ENCODE measurements at places on chromosomes 13 and 19.

GRCh38 chr13:33150662-33151061, 134.4 kb downstream of the KL start:
- DNase-seq = no peak

- DNase-seq = no peak
Observed at GRCh38 chr19:17328517-17329365, 5.9 kb downstream of the ANO8 start.

- no peak for DNase-seq
Observed at GRCh38 chr13:20585371-20585770, 18.4 kb downstream of the IFT88 start.

DNA sequence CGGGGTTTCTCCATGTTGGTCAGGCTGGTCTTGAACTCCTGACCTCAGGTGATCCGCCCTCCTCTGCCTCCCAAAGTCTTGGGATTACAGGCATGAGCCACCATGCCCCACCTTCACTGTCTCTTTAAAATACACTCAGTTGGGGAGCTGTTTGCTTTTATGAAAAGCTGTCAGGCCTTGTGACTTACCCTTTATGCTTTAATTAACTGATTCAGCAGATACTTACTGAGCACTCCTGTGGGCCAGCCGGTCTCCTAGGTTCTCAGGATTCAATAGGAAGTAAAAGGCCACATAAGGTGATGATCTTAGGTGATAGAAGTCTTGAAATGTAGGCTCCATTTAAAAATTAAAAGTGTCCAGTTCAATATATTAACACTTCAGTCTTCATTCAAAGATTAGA, 7.5 kb downstream of the UBAC2 start:
- no peak for DNase-seq

DNA sequence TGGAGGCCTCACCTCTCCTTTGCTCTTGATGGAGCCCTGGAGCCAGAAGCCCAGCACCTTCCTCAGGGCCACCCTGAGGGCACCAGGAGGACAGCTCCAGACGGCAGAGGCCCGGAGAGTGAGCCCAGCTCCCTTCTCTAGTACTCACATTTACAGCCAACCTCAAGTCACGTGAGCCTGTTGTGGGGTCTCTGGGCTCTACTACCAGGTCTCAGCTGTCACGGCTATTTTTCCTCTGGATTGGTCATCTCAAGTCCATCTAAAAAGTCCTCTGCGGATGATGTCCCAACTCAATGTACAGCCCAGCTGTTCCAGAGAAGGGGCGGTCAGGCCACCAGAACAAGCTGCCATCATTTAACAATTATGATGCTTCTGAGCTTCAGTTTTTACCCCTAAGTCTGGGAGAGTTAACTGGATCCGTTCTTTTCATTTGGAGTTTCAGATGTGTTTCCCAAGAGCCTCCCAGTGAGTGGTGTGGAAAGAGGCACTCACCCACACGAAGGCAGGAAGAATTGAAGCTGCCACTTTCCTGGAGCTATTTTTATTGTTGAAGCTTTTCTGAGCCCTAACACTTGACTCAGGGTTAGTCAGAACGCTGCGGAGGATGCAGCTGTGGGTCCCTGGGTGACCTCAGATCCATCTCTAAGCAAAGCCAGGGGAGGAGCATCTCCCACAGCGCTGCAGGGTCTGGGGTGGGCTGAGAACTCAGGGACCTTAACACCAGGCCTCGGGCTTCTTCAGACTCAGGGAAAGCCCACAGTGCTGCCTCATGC, 143.5 kb upstream of the UBL3 start:
- no peak for DNase-seq

- DNase-seq = no peak
Observed at GRCh38 chr13:95779522-95779921, 102.6 kb downstream of the DNAJC3 start.

DNA sequence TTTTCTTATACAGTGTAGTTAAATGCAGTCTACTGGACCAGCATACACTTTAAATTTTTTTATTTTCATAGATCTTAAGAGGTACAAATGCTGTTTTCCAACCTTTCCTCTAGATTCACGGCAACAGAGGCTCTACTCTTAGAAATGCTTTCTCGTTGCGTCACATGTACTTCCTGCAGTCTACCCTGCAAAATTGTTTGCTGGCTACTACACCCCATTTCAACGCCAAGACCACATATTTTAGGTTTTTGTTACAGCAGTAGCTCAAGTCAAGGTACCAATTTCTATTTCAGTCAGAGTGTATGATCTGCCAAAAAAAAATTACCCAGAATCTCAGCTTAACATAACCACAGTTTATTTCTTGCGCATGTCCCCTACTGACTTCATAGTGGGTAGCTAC, 94.1 kb downstream of the TNFSF13B start:
- no peak for DNase-seq

DNA sequence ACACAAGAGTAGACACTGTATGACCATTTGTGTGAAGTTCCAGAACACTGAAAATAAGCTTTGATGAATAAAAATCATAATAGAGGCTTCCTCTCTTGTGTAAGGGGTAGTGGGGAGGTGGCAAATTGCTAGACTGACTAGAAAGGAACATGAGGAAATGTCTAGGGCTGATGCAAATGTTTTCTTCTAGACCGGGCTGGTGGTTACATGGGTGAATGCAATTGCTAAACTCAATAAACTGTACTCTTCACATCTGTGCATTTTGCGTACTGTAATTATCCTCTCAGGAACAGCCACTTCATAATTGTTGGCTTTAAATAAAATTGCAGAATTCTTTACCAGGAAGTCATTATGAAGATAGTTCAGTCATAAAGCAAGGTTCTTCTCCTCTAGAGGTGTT, 5.2 kb upstream of the KBTBD7 start:
- DNase-seq = no peak

DNA sequence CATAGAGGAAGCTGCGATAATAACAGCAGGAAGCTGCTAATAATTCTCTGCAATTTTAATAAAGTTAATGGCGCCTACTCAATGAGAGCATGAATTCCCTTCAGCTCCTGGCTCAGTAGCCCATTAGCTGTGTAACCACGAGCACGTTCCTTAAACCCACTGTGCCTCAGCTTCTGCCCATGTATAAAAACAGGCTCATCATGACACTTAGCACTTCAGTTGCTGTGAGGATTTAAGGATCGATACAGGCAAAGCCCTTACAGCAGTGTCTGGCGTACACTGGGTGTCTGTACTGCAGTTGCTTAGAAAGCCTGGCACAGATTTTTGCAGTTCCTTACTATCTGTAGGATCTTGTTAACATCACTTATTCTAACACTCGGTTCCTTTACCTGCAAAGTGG, 673.4 kb upstream of the ARGLU1 start:
- no peak for DNase-seq

GRCh38 chr19:8302357-8302691, 5.8 kb downstream of the CD320 start:
- DNase-seq = no peak

GRCh38 chr13:110393761-110394160, 86.7 kb downstream of the COL4A2 start:
- no peak for DNase-seq

DNA sequence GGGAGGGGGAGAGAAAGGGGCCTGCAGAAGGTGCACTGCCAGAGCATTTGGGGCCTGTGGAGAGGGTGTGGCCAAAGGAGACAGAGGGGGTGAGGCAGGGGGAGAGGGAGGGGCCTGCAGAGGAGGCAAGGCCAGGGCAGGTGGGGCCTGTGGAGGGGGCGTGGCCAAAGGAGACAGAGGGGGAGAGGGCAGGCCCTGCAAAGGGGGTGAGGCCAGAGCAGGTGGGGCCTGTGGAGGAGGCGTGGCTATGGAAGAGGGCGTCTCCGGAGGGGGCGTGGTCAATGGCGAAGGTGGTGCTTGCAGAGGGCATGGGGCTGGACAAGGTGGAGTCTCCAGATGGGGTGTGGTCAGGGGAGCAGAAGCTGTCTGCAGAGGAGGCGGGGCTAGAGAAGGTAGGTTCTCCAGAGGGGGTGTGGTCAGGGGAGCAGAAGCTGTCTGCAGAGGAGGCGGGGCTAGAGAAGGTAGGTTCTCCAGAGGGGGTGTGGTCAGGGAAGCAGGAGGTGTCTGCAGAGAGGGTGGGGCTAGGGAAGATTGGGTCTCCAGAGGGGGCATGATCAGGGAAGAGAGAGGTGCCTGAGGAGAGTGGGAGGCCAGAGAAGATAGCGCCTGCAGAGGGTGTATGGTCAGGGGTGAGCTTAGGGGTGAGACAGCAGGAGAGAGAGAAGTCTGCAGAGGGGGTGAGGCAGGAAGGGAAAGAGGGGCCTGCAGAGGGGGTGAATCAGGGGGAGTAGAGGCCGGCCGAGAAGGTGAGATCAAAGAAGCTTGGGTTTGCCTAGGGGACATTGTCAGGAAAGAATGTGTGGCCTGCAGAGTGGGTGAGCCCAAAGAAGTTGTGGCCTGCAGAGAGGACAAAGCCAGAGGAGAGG, 3.4 kb downstream of the PRR36 start:
- DNase-seq = peak; percentile 53

- DNase-seq = peak; percentile 86
Observed at GRCh38 chr19:48835734-48836088, 580 bp downstream of the HSD17B14 start.

- no peak for DNase-seq
Observed at GRCh38 chr13:112204346-112205327, 137.7 kb downstream of the SOX1 start.

DNA sequence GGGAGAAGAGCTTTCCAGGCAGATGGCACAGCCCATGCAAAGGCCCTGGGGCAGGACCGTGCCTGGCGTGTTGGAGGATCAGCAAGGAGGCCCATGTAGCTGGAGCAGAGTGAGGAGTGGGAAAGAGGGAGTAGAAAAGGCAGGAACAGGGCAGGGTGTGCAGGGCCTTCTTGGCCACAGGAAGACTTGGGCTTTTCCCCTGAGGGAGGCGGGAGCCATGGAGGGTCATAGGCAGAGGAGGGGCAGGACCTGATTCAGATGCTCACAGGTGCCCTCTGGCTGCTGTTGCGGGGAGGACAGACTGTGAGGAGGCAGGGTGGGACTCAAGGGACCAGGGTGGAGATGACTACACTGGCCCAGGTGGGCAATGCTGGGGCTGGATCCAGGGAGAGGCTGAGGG, 13.8 kb upstream of the PTPRS start:
- no peak for DNase-seq

DNA sequence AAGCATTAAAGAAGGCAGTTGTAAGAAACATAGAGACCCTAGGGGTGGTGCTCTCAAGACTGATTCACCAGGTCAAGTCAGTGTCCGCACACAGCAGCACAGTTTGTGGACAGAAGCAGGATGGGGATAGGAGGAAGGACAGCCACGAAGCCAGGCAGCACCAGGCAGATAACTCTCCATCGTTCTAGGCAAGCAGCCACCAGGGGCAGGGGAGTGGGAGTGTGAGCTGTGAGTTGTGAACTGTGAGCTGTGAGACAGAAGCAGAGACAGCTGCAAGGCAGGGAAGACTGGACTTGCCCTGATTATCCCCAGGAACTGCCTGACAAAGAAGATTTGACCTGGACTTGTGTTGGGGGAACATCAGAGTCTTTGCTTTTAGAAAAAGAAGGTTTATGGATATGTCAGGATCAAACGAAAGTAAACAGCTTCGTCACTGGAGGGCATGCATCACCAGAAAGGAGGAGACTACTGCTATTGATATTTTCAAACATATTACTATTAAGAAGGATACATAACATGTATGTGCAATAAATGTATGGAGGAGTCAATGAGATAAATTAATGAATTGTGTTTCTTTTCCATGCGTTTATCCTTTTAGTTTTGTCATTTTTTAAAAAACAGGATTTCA, 286.1 kb downstream of the IRS2 start:
- no peak for DNase-seq

- no peak for DNase-seq
Observed at GRCh38 chr19:4803736-4804695, 12.5 kb downstream of the FEM1A start.

- DNase-seq = no peak
Observed at GRCh38 chr13:75847588-75847987, 211.5 kb downstream of the LMO7 start.

DNA sequence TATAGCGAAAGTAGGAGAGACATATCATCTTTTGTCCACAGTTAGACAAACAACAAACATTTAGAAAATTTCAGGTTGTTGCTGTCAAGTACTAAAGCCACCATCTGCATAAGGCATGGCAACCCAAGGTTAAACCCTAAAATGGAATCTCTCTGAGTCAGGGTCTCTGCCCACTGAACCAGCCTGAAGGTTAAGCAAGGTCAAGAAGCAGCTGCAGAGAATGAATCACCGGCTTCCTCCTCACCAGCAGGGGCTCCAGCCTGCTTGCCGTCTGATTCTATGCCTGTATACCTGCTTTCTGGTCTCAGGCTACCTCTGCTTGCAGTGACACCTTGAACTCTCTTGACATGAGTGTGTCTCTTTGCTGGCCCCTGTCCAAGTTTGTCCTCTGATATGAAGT, 726.2 kb upstream of the SGCG start:
- no peak for DNase-seq

DNA sequence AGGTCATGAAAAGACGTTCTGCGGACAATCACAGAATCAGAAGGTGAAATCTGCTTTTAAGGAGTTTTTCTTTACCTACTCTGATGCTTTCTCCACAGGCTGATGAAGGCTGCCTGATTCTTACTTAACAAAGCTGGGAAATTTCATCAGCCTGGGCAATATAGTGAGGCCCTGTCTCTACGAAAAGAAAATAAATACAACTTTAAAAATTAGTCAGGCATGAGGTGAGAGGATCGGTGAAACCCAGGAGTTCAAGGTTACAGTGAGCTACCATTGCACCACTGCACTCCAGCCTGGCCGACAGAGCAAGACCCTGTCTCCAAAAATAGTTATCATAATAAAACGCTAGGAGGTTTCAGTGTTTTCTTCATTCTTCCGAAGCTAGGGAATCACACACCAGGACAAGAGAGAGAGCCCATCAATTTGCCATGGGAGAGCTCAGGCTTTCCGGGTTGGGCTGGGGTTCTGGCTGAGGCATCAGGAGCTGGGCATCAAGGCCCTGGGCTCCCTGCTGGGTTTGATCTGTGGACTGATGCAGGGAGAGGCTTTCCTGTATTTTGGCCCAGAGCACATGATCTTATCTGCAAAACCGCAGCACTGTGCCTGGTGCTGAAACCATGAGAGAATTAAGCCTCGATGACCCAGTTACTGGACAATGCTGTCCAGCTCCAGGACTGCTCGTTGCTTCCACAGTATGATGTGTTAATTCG, 25.1 kb upstream of the CEBPG start:
- DNase-seq = no peak

GRCh38 chr13:59000770-59001169, 1163.0 kb downstream of the DIAPH3 start:
- DNase-seq = no peak

- DNase-seq = no peak
Observed at GRCh38 chr19:11244846-11245589, 5.6 kb downstream of the ANGPTL8 start.

DNA sequence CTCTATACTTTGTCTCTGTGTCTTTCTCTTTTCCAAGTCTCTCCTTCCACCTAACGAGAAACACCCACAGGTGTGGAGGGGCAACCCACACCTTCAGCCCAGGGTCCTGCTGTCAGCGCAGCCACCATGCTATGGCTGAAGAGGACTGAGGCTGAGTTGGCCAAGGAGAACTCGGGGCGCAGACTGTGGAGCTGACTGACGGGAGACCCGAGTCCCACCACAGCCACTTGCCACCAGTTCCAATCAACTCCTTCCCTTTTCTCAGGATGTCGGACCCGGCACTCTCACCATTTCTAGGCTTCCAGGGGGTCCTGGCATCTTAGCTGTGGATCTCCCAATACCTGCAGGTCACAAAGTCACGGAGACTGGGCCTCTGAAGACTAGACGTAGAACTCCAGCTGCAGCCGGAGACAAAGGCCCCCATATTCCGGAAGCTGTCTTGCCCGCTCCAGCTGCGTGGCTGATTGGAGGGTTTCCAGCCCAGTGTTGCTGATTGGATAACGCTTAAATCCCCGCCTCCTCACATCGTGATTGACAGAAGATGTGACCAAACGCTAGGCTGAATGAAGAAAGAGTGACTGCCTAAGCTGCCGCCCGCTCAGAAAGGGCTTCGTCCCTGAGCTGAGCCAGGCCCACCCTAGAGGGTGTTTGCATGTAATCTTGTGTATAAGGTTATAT, 63.6 kb downstream of the ZNF429 start:
- DNase-seq = peak; percentile 99
